ENCODE measurements at places on chromosomes 12 and 14.

GRCh38 chr12:26319511-26319910, 124.1 kb downstream of the SSPN start:
- no peak for DNase-seq

DNA sequence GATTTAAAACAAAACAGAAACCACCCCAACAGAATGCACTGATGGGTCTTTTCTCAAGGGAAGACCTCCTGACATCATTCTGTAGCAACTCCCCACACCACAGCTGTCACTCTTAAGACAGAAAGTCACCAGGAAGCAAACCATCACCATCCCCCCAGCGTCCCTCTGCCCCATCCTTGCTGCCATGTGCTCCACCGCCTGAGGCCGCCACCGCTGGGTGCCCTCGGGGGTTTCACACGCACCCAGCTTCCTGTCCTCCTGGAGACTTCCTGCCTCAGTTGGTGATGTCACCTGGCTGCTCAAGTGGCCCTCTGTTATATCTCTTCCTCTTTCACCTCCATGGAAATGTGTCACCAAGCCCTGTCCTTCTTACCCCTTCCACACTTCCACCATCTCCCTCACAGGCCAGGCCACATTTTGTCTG, 71.4 kb upstream of the GPR68 start:
- DNase-seq, result no peak

GRCh38 chr12:104306943-104307654, 3.6 kb downstream of the EID3 start:
- DNase-seq, result no peak

DNA sequence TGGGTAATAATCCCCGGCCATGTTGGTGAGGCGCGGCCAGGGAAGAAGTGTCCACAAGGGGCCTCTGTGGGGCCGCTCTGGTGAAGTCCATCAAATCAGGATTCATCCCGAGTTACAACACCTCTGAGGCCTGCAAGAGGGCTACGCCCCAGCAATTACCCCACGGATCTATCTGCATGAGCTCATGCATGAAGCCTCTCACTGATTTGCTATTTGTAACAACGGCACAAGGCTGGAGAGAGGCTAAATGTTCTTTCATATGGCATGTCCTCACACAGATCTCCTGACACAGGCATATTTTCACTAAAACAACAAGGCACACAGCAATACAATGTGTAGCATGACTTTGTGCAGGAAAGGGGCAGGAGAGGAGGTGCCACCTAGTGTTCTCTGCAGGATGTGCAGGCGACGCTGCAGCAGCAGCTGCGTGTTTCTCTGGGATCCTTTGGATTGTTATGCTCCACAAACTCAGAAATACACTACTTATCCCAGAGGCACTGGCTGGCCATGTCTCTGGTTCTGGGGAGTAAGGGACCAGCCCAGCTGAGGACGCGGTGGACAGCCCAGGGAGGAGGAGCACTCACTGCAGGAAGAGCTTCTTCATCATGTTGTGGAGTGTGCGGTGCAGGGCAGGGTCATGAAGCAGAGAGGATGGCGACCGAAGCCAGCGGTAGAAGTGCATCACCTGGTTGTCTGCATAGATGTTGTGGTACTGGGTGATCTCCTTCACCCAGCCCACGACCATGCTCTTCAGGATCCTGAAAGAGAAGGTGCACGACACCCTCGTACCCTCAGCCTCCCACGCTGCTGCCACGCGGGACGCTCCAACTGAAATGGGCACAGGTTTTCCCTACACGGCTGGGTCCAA, 20.2 kb downstream of the P2RX2 start:
- no peak for DNase-seq

DNA sequence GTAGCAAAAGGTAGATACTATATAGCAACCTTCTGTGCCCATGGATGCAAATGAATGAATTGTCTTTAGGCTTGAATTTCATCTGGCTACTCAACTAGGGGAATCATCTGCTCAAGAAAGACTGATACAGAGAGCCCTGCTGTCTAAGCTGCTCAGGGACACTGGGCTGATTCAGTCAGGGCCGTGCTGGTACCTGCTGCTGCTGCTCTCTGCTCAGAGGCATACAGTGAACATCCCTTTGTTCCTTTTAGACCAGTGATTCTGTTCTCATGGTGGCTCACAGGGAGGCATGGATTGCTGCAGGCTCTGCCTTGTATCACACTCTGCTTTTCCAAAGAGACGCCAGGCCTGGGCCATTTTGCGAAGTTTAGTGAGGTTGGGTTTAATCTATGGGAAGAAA, 14.1 kb downstream of the EIF2B2 start:
- DNase-seq, result no peak

DNA sequence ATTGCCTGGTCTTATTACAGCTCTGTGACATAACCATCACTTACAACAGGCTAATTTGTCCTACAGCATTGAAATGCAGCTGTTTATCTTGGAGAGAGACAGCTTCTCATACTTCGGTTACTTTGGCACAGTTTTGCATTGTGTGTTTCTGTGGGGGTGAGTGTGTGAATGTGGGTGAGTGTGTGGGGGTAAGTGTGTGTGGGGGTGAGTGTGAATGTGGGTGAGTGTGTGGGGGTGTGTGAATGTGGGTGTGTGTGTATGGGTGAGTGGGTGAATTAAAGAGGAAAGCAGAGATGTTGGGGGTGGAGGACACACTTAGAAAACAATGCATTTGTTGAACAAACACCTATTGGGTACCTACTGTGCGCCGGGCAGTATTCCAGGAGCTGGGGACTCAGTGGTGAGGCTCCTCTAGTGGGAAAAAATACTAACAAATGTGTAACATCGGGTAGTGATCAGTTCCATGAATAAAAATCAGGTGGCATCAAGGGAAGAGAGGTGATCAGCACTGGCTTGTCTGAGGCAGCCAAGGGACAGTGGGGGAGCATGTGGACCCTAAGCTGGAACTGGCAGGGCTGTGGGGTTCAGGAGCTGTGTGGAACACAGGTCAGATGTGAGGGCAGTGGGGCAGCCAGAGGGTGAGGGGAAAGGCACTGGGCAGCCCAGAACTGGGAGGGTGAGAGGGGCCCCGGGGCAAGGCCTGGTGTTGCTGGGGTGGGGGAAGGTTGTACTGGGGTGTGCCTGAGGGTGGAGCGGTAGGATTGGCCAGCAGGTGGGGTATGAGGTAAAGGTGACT, 44.1 kb upstream of the AMN start:
- no peak for DNase-seq

DNA sequence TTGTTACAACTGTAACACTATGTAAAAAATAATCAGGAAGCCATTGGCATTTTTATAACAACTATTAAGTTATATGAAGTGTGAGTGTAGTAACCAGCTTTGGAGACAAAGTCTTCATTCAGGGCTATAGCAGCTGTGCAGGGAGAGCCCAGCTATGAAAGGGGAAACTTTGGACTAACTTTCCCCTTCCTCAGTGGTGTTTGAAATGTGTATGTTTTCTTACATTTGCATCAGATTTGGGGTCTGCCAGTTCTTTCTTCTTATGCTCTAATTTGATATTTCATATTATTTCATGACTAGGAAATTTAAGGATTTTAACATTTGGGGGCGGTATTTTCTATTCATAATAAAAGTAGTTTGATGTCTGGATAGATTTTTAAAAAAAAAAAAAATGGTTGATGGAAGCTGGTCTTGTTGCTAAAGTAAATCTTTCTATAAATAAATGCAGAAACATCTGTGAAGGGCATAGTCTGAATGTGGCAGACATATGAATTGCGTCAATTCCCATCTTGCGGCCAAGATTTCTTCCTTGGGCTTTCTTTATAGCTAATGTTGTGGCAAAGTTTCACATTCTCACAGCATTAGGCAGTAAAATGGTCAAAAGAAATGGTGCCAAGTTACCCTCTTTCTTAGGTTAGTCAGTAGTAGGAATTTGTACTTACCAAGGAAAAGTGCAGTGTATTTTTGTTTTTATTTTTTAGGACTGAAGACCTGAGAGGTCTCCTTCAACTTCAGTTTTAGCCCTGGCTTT, 35.6 kb downstream of the RASSF8 start:
- no peak for DNase-seq

DNA sequence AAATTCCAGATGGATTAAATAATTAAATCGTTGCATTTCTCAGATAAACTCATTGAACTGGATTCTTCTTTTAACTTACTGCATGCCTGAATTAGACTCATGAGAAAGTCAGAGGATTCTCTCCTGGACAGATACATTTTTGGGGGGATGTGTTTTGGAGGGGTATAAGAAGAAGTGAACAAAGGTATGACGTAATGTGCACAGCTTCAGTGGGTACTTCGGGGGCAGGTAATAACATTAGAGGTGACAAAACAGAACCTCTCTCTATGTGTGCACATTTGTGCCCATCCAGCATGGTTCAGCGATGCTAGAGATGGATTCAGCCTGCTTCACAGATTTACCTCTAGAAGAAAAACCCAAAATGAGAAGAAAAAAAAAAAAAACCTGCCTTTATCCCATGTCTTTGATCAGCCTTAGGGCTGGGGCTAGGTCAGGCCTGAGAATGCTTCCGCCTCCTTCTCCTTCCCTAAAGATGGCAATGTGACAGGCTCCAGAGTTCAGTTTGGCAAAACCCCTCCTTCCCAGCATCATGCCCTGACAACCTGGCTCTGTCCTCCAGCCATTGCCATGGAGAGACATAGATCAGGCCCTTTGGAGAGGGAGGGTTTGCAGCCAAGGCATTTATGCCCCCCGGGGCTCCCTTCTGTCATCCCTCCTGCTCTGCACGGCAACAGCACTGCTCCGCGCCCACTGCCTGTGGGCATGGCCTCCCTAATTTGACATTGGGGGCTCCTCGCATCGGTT, 166.7 kb downstream of the KCNA5 start:
- DNase-seq, result no peak

DNA sequence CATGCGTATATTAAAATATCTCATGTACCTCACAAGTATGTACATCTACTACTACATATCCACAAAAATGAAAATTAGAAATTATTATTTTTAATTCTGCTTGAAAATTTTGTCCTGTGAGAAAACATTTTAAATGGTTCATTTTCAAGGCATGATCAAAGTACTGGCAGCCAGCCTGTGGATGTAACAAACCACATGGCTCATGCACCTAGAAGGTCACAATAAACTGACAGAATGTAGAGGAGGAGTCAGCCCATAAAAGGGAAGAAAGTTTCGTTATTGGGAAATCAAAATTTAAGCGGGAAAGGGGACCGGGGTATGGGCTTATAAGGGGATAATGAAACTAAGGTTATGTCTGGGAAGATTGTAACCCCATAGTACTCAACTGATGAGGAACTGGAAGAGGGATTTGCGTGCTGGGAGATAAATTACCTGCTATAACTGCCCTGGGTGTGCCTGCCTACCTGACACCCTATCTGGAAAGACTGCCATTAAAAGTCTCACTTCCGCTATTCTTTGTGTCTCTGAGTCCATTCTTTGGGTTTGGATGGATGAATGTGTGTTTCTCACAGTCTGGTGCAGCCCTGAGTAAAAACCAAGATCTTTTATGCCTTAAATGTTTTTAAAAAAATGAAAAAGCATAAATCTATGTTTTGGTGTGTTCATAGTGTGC, 62.2 kb upstream of the PCED1B start:
- DNase-seq, result no peak

GRCh38 chr12:128316973-128317526, 50.1 kb downstream of the TMEM132C start:
- DNase-seq, result no peak

- no peak for DNase-seq
Measured at GRCh38 chr14:23729720-23730387, 93.7 kb downstream of the DHRS2 start.

DNA sequence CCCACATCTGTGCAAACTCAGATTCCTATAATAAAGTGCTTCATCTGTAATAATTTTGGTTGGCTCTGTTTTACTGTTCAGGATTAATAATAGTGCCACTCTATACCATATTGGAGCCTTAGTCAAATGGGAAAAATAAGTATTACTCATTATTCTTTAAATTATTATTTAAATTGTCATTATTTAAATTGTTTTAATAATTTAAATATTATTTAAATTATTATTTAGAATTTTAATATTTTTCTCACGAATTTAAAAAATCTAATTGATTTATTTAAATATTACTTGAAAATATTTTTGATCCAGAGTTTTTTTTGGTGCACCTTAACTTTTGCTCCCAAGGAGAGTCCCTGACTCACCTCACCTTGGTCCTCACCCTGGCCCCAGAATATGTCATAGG, 245.7 kb upstream of the MDGA2 start:
- DNase-seq, result no peak

DNA sequence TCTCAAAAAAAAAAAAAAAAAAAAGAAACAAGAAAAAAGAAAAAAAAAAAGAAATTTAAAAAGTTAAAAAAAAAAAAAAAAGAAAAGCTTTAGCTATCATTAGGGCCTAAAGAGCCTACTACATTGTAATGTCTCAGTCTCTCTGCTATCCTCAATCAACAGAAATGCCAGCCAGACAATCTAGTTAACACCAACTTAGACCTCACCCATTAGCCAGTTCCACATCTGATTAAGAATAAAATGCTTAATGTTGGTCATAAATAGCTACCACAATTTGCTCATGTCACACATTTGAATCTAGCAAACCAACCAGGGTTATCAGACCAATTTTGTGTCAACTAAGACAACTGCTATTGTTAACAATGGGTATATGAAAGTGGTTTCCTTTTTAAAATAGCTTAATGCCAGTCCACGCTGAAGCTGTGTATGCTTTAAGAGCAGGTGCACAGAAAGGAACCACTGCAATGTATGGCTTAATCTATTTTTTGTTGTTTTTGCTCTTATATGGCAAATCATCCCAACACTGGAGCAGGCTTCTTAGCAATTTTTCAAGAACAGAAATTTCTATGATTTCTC, 45.5 kb upstream of the SELPLG start:
- no peak for DNase-seq

- no peak for DNase-seq
Measured at GRCh38 chr12:46490635-46491034, 118.1 kb upstream of the SLC38A2 start.

GRCh38 chr12:130765186-130765659, 49.1 kb upstream of the RIMBP2 start:
- DNase-seq, result no peak

DNA sequence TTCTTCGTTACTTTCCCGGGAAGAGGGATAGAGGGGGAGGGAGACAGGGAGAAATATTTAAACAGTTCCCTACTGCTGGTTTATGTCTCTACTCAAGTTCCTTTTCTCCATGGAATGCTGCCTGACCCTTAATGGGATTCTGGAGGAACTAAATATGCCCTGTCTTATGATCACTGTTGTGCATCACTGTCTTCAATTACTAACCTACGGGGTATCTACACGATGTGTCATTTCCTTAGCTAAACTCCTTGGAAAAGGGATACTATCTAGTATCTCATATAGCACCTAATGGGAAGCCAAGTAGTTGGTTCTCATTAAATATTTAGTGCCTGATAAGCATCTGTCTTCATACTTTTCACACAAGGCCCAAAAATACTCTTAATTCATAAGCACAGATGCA, 37.5 kb upstream of the FBLN5 start:
- no peak for DNase-seq

- DNase-seq, result no peak
Measured at GRCh38 chr14:94161058-94161457, 13.1 kb upstream of the PPP4R4 start.

GRCh38 chr12:122097584-122097926, 19.0 kb downstream of the MLXIP start:
- DNase-seq, result no peak

Data from NCI-H187 (cell line).